ENCODE measurements at places on chromosomes 13 and 19.
A peak's percentile ranks its signal among the peaks of the same experiment; 100 is the strongest.

DNA sequence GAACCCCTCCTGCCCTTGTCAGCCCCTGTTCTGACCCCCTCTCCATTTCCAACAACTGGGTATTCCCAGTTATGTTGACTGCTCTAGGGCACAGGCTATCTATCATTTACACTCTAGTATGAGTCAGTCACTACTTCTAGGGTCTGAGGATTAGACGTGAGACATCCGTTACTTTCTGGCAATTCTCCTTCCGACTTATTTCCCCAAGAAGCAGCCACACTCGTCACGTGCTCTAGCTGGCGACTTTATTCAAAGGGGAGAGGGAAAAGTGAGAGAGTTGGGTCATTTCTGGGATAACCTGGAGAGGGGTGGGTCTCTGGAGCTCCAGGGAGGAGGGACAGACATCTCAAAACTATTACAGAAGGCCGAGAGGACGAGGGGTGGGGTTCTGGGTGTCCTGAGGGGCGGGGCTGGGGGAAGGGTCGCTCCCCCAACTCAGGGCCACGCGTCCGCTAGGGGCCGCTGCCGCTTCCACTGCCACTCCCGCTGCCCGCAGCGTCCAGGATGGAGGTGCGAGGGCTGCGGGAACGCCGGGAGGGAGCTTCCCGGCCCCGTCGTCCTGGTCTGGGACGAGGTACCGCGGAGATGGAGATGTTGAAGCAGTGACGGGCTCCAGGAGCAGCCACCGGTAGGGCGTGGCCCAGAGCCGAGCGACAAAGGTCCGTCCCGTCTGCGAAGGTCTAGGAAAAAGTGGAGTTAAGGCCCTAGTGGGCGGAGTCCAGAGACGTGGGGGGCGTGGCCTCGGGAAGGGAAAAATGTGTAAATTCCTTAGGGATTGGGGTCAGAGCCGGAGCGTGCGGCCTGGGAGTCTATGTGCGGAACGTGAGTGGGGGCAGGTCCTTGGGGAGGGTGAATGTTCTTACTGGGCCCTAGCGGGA, 8.9 kb downstream of the RTBDN start:
- DNase-seq: no peak

DNA sequence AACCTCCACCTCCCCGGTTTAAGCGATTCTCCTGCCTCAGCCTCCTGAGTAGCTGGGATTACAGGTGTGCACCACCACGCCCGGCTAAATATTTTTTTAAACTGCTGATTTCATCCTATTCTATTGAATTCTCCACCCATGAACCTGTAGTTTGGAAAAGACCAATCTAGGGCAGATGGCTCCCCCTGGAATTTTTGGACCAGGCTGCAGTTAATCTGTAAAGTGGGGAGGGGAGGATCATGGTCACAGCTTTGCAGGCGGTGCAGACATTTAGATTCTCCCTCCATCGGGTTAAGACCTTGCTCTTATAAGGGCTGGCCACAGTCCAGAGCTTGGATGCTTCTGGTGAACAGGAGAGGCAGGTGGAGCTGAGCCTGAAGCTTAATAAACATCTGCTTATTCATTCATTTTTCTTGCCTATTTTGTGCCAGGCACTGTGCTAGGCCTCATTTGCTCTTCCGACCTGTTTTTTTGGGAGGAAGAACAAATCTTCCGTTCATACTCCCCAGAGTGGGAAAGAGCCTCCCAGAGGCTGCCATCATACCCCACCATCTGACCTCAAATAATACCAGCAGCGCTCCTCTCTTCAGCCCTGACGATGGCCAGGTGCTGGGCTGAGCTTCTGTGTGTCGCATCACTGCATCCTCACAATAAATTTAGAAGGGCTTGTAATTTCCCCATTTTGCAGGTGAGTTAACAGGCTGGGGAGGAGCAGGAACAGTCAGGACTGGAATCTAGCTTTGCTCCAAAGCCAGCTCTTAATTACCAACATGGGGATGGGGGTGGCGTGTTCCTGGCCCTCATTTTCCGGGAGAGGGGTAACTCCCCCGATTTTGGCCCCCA, 902 bp upstream of the CCDC106 start:
- no peak for DNase-seq

- no peak for DNase-seq
These were observed 14.0 kb upstream of the GJB2 start for GRCh38 chr13:20206698-20207235.

DNA sequence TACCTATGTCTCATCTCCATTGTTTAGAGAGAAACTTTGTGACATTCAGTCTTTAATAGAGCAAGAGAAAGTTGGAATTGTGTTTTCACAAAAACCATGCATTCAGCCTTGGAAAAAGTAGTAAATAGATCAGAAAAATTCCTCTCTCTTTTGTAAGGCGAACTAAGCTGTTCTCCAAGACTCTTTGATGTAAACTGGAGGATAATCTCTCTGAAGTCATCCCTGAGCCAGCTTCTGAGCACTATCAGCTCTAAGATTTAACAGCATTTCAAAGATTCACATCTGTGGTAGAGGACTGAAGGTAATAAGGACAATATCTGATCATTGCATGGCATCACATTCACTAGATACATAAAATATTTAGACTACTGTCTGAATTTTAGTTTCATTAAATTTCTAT, 904.6 kb upstream of the ATXN8OS start:
- no peak for DNase-seq

GRCh38 chr19:33406521-33407139, 33.1 kb downstream of the CEBPG start:
- peak; percentile 84 for DNase-seq

DNA sequence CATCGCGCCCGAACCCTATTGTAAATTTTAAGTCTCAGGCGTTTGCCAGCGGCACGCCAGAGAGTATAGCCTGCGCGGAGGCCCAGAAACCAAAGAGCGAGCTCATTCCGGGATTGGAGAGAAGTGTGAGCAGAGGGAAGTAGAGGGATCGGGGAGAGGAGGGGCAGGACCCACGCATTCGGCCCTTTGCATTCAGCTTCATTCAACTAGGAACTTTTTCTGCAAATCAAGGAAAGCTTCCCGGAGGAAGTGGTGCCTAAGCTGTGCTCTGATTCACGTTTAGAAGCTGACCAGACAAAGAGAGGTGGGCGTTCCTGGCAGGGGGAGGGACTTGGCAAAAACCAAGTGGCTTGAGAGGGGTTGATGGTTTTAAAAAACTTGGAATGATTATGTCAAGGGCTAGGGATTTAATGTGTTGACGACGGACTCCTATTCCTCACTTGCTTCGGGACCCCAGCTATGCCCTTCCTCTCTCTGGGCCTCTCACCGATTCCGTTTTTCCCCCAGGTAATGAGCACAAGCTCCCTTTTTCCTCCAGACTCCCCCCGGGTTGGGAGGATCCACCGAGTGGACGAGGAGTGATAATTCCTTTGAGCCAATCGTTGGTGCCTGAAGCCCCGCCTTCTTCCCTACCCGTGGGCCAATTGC, 811 bp upstream of the PRMT1 start:
- no peak for DNase-seq

Data from left forelimb (tissue), 1 donor.